ENCODE measurements at places on chromosomes 2 and 18.

DNA sequence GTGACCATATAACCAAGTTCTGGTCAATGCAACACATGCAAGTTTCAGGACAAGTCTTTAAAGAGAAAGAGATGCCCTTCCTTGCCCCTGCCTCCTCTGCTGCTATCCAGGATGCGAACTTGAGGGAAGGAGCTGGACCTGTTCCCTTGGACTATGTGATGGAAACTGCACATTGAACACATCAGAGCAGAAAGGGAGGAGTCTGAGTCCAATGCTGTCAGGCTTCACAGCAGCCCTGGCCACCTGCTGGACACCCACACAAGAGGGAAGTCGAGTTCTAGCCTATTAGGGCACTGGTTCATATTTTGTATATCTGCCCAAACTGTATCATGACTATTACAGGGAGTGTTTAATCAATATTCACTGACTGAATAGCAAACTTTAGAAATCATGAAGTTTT is 38.3 kb upstream of the TEX51 start:
- no peak for DNase-seq

DNA sequence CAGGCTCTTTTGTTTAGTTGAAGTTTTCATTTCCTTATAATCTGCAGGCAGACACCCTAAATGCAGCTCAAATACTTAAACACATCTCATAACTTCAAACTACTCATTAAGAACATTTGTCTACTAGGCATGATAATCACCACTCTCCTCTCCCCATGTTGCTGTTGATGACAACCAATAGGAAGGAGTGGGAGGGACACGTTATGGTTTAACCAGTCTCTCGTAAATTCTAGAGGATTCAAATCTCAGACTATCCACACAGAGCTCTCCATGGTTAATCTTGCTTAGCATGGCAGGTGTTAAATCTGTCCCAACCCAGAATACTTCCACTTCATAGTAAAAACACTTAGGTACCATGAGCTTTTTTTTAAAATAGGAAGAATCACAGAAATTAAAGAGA is 127.4 kb upstream of the AQP4 start:
- no peak for DNase-seq

DNA sequence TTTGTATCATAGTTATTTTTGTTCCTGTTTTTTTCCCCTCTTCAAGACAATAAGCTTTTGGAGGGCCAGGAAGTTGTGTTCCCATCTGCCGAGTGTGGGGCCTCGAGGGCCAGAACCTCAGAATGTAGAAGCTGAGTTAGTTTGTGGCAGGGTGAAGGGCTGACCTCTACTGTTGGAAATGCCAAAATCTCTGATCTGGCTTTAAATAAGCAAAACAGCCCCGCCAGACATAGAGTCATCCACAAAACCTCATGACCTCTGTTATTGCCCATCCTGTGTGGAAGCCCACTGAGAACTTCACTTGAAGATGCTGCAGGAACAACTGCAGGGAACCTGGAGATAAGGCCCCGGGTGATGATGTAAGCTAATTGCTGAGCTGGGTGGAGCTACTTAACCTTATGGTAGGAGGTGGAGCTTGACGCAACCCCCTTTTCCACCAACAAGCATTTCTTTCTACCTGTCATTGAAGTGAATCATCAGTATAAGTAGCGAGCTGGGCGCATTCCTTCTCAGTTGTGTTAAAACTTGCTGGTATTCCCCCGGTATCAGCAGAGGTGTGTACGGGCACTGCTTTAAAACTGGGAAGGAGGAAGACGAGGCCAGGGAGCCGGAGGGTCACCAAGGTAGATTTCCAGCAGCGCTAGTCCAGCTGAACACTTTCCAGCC is 177.2 kb downstream of the NEDD4L start:
- no peak for DNase-seq

- no peak for DNase-seq
Observed at GRCh38 chr2:71238089-71238488, 11.2 kb upstream of the PAIP2B start.

DNA sequence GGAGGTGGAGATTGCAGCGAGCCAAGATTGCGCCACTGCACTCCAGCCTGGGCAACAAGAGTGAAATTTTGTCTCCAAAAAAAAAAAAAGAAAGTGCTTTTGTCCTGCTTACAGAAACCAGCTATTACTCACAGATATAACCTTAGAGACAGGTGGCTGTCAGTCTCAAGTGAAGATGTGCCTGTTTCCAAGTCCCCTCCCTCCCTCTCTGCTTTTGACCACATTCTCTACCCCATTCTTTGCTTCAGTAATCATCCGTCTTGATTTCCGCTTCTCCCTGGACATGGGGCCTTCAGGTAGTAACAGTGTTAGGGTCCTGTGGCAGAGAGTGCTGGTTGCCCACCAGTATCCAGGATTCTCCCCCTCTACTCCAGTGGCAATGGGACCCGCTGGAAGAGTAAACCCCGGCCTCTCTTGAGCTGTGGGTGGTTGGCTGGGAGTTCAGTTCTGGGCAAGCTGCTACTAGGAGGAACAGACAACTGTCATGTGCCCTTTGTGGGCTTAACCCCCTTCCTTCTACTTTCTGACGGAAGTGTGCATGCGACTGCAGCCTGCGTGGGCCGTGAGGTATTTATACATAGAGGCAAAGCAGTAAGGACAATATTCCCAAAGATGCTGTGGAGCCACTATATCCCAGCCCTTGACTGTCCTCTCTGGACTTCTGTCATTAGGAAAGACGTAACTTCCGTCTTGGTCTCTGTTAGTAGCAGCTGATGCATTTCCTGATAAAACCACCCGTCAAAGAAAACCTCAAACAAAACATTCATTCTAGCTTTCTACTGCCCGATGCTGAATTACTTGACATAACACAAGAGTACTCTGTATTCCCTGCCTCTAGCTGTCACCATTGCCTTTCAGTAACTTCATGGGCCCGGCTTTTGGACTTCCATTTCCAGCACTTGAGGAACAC is 17.8 kb downstream of the PDCL3 start:
- DNase-seq, result no peak

DNA sequence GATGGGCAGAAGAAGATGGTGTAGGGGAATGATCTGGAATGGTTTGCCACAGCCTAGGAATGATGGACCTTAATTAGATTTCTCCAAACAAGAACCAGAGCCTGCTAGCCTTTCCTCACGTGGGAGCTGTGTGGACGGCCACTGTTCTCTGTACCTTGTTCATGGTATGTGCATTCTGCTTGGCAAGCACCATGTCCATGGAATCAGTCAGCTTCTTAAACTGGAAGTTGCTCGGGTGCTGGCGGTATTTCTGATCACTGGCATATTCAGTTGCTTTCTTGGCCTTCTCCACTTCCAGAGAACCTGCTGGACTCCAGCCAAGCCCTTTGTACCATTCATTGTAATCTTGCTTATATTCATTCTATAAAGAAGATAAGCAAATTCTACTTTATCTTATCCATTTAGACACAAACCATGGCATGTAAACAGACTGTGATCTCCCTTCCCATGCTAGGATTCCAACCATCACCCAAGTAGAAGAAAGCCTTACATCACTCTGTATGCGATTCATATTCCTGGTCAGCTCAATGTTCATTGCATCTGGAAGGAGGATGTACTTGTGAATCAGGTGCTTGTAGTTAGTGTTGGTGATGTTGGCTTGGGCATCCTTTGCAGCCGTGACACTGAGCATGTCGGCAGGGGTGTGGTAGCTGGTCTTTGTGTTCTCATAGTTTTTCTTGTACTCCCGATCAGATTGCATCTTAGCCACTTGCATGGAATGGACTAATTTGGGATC is 78.4 kb downstream of the NEB start:
- no peak for DNase-seq

DNA sequence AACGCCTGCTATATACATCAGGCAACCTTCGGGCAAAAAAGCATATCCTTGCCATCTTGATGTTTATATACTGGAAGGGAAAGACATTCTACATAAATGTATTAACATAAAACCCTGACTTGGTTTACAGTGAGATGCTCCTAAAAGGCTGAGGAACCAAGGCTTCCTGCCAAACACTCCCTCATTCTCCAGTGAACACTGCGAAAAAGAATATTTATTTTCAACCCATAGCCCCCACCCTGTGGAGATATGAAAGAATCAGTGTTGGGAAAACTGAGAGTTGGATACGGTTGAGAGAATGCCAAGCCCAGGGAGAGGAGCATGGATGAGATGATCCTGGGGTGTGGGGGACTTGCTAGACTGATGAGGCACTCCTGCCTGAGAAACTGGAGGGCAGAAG is 94.9 kb downstream of the PIEZO2 start:
- DNase-seq, result no peak

- peak; percentile 82 for DNase-seq
Observed at GRCh38 chr2:28356095-28356911, 36.4 kb upstream of the FOSL2 start.

GRCh38 chr2:240622531-240623235 is 2.6 kb upstream of the GPR35 start:
- no peak for DNase-seq

GRCh38 chr2:3536682-3537632 is 17.6 kb upstream of the ADI1 start:
- DNase-seq, result peak; percentile 35

DNA sequence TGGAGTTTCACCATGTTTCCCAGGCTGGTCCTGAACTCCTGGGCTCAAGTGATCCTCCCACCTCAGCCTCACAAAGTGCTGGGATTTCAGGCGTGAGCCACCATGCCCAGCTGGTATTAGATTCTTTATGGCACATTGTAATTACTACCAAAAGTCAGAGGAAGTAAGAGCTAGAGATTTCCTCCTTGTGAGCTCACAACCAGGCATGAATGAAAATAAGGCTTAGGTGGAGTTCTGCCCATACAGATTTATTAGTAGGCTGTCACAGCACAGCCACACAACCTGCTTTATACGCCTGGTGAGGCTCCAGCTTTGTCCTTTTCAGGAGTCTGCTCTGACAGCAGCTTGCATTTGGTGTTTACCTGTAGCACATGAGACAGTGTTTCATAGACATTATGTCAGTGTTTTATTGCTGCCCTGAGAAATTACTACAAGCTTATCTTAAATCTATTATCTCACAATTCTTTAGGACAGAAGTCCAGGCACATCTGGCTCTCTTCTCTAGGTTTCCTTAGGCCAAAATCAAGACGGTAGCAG is 156.6 kb downstream of the TANC1 start:
- no peak for DNase-seq

DNA sequence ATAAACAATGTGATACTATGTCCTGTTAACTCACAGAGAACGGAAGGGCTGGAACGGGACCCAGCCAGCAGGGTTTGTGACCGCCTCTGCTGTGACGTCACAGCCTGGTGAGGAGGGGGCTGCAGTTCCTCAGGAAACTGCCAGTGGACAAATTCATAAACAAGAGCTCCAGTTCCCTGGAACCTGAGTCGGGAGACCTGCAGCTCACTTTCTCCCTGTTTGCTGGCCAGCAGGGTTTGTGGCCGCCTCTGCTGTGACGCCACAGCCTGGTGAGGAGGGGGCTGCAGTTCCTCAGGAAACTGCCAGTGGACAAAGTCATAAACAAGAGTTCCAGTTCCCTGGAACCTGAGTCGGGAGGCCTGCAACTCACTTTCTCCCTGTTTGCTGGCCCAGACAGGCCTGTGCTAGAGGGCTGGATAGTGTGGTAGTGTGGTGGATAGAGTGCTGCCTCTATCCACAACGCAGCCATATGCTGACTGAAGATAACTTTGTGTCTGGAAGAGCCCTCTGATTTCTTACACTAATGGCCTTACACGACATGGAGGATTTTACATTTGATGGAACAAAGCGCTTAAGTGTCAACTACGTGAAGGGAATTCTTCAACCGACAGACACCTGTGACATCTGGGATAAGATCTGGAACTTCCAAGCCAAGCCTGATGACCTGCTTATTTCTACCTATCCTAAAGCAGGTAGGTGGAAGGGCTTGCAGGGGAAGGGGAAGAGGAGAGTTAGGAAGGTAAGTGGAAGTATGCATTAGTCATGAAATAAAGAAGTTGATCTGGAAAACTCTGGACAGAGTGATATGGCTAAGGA is at the start of gene SULT1C4:
Gene SULT1C4 (plus strand): TSS at position 140 of the 816 bp plus-strand sequence. CDS start 384 bp downstream, at position 524.
- DNase-seq, result no peak

- no peak for DNase-seq
Observed at GRCh38 chr2:55223958-55224760, 7.9 kb downstream of the CLHC1 start.

DNA sequence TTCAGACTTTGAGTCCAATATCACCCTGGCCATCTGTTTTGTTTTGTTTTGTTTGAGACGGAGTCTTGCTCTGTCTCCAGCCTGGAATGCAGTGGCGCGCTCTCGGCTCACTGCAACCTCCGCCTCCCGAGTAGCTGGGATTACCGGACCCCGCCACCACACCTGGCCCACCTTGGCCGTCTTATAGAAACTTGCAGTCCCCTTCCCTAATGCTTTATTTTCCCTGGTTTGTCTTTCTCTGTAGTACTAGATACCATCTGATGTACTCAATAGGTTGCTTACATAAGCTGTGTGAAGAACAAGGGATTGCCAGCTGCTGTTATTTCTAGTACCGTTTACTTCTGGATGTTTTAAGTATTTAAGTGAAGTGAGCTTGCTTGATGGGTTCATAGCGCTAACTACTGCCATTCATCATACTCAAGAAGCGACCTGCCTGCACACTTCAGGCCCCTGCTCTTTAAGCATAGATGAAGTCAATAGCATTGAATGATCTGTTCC is 1.2 kb downstream of the RPL31 start:
- DNase-seq, result no peak

GRCh38 chr2:68512326-68512725 is 44.9 kb downstream of the APLF start:
- DNase-seq, result no peak

GRCh38 chr2:233387225-233387624 is 32.9 kb downstream of the DGKD start:
- DNase-seq, result no peak

GRCh38 chr2:37350034-37350433 is 5.6 kb downstream of the QPCT start:
- DNase-seq, result no peak

DNA sequence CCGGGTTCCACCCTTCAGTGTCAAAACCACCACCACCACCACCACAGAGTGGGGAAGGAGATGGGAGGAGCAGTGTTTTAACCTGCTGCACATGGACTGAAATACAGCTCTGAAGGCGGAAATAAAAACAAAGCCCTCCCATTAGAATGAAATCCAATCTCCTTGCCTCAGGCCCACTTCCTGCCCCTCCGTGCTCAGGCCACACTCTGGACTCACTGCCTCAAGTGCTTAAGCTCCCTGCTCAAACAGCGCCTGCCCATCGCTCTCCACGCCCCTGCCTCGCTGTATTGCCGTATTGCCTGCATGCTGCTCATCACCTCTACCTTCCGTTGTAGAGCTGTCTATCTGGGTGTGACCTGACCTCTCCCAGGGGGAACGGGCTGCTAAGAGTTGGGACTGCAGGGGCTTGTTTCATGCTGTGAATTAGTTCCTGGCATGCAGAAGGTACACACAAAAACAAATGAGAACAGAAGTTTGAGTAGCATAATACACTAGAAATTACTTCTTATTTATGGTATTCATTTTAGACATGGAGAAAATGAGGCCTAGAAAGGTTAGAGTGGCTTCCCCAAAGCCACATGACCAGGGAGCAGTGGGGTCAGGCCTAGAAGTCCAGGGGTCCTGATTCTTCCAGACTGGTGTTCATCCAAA is 31.6 kb upstream of the NEB start:
- DNase-seq, result no peak

- peak; percentile 86 for DNase-seq
Observed at GRCh38 chr18:10072671-10073175, 158.9 kb downstream of the VAPA start.
